ENCODE measurements at places on chromosomes 7 and 10.

GRCh38 chr7:142356166-142356565 lies 98.3 kb upstream of the PRSS58 start:
- DNase-seq = no peak

- DNase-seq = no peak
These were observed 72.6 kb upstream of the NANOS1 start for GRCh38 chr10:118956802-118957442.

GRCh38 chr7:7292608-7293007 lies 110.3 kb downstream of the C1GALT1 start:
- no peak for DNase-seq

DNA sequence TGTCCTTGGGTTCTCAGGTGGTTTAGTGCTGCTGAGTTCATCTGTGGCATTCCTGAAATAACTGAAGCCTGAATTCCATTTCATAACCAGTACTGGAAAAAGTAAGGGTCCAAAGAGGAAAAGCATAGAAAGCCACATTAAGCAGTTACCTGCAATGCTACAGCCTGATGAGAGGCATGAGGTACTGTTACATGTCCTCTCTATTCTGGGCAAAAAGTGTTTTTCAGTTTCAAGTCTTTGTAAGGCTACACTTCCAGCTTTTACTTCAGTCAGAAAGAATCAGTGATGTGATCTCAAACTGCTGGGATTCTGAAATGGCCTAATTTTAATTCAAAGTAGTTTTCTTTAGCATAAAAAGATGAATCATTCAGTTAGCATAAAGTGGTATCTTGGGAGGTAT lies 369.5 kb downstream of the PHF14 start:
- no peak for DNase-seq

GRCh38 chr10:74117738-74118137 lies 32.9 kb downstream of the AP3M1 start:
- DNase-seq = no peak

DNA sequence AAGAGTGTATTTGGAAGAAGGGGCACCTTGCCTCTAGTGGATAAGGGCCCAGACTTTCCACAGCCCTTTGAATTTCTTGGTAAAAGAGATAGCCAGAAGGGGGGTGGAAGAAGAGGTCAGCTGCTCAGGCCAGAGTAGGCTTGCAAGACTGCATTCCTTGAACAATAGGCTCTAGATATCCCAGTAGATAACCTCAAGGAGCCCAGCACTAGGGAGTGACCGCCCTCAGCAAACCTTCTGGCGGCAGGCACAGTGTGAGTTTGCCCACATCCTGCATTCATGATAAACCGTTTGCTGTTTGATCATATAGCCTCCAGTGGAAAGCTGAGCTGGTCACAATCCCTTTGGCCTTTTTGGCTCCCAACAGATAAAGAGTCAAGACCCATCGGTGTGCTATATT lies 70.5 kb downstream of the NPY start:
- no peak for DNase-seq

- DNase-seq = peak; percentile 82
These were observed 18.5 kb downstream of the MXI1 start for GRCh38 chr10:110225756-110226542.

DNA sequence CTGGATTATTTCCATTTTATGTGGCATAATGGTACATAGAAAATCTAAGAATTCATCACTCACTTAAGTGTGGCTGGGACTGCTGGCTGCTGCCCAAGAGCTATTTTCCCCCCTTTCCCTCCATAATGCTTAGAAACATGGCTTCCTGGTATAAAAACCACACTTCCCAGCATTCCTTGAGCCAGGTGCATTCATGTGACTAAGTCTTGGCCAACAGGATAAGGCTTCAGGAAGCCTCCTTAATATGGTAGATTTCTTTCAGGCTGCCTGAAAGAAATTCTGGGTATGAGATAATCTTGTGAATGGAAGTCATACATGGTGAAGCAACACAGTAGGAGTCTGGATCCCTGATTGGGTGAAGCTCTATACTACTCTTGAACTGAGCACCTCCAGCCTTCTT lies 178.0 kb downstream of the JAZF1 start:
- no peak for DNase-seq

GRCh38 chr10:73917566-73918305 lies 6.8 kb downstream of the PLAU start:
- DNase-seq = no peak

DNA sequence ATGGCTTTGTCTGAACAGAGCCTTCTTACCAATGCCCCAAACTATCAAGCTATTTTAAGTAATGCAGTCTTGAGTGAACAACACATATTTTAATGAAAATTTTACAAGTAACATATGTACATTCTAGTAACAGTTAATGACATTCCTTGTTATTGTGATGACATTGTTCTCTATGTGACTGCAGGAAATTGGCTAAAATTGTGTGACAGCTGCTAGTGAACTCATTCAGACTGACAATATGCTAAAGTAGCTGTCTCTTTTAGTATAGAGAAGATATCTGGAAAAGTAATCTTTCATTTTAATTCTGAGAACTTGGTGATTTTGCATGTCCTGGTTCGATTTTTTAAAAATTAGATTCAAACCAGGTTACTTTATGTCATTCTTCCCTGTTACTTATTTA lies 259.8 kb upstream of the MAGI2 start:
- no peak for DNase-seq

- DNase-seq = no peak
These were observed 60.5 kb upstream of the HELLS start for GRCh38 chr10:94485094-94485493.

- DNase-seq = peak; percentile 39
These were observed 4.4 kb downstream of the IFIT3 start for GRCh38 chr10:89332123-89332633.

- no peak for DNase-seq
These were observed 349.1 kb downstream of the RPS24 start for GRCh38 chr10:78382772-78383171.

- DNase-seq = no peak
These were observed 21.5 kb upstream of the RUFY2 start for GRCh38 chr10:68428396-68429104.

- no peak for DNase-seq
These were observed 746.7 kb downstream of the SUGCT start for GRCh38 chr7:40881405-40881926.

DNA sequence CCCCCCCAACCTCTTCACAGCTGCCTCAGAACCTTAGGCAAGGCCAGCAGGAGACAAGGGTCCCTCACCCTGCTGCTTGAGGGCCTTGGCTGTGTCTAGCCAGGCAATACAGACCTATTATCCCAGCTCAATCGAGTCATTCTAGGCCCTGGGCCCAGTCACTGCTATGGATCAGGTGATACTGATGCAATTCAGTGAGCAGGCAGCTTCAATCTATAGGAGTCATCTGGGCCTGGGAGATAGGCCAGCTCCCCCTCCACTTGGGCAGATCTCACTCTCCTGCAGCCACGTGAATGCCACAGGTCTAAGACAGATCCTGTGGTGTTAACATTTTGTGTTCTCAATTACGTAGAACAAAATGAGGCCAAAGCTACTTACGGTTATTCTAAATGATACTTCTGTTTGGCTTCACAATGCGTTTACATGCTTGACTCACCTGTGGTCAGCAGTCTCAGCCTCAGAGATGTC lies 68.0 kb upstream of the LRRC4 start:
- DNase-seq = no peak

- peak; percentile 67 for DNase-seq
These were observed 96.1 kb upstream of the MKLN1 start for GRCh38 chr7:131231381-131232220.

GRCh38 chr7:116862951-116863670 lies 724 bp downstream of the CAPZA2 start:
- peak; percentile 78 for DNase-seq

GRCh38 chr7:55240418-55241142 lies 124.6 kb upstream of the LANCL2 start:
- DNase-seq = no peak

DNA sequence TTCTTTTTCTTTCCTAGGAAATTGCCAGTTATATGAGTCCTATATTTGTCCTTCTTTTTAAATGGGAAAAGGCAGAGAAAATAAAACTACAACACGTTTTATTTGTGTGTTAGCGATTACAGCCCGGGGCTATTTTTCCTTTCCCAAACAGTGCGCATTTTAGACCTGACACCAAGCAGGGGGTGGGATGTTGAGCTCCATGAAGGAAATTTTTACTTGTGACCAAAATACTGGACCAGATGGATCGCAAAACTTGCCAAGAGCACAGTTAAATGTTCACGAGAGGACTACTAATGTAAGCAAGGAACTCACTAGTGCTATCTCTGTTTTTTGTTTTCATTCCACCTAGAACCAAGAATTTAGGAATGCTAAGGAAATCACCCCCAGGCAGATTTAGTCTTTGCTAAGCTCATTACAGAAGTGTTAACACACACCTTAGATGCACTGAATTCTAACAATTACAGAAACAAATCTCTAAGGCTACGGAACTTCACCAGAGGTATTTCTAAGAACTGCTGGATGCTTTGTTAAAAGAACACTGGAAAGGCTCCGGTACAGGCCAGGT lies 114.8 kb downstream of the JAZF1 start:
- no peak for DNase-seq

GRCh38 chr7:136324073-136324704 lies 347.0 kb upstream of the MTPN start:
- DNase-seq = no peak

DNA sequence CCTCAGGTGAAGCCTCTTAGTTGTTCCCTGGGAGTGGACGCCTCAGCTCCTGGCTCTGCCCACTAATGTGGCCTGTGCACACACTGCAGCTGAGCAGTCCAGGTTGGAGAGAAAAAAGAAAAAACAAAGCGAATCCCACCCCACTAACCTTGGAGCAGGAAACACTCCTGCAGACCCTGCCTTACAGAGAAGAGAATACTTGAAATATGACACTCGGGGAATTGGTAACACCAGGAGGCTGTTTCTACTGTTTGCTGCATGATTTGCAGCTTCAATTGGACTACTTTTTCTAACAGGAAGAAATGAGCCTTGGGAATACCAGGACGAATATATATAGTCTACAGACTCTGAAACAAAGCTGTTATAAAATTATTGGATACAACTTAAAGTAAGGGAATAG lies 22.2 kb downstream of the CDHR3 start:
- DNase-seq = no peak

GRCh38 chr10:78787125-78787524 lies 281.6 kb upstream of the ZMIZ1 start:
- no peak for DNase-seq

DNA sequence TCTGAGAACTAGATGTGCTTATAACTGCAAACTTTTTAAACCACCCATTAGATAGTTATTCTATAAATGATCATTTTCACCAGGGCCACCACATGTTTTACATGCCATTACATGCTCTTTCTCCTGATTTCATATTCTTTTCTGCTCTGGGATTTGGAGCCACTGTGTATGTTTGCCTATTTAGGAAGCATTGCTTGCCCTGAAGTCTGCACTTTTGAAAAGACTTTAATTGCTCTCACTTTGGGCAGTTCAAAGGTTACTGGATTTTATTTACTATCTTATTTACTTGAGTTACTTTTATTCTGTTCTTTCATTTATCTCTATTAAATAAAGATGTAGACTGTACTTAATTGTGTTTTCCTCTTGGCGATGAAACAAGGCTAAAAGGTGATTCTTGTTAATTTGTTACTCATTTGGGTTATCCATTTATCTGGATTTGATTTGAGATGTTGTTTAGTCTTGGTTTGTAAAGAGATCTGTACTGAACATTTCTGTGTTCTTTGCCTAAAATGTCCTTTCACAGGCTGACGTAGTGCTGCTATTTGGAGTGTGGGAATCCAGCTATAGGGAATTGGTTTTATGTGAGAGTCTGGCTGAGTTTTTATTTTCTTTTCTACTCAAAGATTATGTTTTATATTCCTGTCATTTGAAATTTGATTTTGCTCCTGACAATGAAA lies 88.8 kb downstream of the SUGCT start:
- no peak for DNase-seq

GRCh38 chr7:113976508-113976907 lies 57.7 kb upstream of the PPP1R3A start:
- DNase-seq = no peak

DNA sequence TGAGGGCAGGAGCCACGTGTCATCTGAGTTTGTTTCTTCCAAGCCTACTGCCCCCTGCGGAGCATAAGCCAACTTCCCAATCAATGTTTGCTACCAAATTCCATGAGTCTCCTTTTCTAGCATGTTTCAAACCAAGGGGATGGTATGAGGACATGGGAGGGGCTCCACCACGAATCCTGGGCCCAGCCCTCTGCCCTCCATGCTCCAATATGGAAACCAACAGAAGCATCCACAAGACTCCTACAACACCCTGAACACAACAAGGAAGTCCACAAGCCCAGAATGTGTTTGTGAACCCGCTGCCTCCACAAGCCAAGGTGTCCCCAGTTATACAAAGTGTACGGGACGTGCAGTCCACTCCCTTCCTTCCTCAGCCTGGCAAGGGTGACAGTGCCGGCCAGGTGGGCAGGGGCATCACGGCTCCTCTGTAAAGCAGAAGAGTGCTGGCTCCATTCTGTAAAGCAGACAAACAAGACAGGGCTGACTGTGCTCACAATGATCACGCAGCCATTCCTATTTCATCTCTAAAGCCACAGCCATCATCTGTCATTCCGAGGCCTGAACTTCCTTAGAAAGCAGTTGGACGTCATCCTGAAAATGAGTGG lies 466.1 kb downstream of the PTPRN2 start:
- no peak for DNase-seq

DNA sequence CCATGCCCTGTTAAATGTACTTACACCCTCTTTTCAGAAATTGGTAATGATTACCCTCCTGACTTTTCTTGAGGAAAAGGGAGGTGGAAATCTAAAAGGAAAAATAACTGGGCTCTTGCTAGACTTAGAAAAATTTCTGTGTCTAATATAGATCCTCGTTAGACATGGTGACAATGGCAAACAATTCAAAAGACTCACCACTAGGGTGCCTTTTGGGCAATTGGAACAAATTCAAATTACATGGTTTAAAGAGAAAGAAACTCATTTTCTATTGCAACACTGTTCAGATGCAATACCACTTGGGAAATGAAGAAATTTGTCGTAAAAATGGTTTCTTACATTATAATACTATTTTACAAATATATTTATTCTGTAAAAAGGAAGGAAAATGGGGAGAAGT lies 950.1 kb downstream of the GRM8 start:
- no peak for DNase-seq

DNA sequence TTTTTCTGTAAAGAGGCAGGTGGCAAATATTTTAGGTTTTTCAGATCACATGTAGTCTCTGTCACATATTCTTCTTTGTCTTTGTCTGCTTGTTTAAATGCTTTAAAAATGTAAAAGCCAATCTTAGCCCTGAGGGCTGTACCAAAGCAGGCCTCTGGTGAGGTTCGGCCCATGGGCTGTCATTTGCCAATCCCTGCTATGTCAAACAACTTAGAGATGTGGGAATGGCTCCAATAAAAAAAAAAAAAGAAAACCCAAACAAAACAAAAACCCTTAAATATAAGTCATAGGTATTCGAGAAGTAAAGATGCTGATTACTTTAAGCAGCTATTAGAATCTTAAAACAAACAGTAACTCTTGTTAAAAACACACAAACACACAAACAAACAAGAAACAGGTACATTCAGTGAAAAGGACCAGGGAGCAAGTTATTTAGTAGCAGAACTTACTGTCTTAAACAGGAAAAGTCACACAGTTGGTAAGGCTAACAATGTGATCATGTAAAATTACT lies 61.4 kb upstream of the NAMPT start:
- no peak for DNase-seq
